ENCODE measurements at places on chromosomes 11 and 22.

DNA sequence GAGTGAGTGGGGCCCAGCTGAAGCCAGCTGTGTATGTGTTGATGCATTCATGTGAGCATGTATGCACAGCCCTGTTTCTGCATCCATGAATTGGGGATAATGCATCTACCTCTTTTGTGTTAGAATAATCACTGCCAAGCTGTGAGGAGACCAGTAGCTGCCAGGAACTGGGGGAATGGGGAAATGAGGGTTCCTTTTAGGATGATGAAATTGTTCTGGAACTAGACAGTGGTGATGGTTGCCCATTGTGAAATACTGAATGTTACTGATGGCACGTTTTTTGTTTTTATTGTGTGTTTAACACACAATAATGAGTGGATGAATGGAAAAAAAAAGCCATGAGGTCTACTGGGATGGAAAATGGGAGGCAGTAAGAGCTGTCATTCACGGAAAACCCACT is 45.3 kb upstream of the WNT11 start:
- DNase-seq: no peak

GRCh38 chr22:36026741-36027140 is 1.9 kb downstream of the RBFOX2 start:
- no peak for DNase-seq

- no peak for DNase-seq
Observed at GRCh38 chr22:37464181-37464580, 22.0 kb downstream of the MFNG start.

- no peak for DNase-seq
Observed at GRCh38 chr22:23014250-23014649, 56.1 kb upstream of the GNAZ start.

GRCh38 chr22:34036931-34037330 is 116.7 kb upstream of the LARGE1 start:
- no peak for DNase-seq

- no peak for DNase-seq
Observed at GRCh38 chr11:115590254-115590653, 86.0 kb upstream of the CADM1 start.

DNA sequence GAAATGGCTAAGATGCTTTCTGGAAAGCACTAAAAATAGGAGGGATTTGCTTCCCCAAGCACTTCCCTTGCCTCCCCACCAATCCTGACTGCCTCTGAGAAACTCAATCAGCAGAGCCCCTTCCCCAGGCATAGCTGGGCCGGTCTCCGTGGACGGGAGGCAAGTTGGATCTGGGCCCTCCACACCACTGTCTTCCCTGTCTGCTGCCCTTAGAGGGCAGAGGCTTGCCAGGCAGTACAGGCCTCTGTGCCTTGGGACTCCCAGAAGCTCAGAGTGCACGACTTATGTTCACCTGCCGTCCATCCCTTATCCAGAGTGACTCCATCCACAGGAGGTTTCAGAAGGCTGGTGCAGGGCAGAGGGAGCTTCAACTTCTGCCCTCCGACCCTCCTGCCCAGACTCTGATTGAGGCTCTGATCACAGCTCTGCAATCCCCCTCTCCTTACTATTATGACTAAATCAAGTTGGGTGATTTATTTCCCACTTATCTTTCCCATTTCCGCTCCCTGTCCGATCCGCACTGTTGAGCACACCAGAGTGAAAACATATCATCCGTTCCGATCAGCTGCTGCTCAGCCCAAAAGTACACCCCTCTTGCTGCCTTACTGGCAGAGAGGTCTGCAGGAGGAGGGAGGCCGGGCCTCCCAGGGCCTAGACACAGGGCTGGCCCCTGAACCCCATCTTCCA is 71.8 kb downstream of the DSCAML1 start:
- no peak for DNase-seq

DNA sequence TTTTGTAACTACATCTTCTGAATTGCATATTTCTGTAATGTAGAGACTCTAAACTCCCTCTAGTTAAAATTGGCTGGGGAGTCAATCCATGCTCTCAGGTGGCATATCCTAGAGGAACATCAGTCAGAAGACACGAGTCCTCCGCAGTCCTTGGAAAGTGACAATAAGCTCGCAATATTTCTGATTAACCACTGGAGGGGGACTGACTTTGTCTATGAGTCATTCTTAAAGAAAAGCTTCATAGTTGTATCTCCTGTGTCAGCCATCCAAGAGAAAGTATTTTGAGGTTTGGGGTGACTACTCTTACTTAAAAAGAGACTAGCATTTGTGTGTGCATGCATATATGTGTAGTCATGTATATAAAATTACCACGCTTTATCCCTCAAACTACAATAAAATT is 60.2 kb downstream of the SLN start:
- DNase-seq: no peak

GRCh38 chr11:126413843-126414405 is 58.4 kb downstream of the ST3GAL4 start:
- no peak for DNase-seq

- no peak for DNase-seq
Observed at GRCh38 chr11:14898355-14898754, 6.3 kb upstream of the CYP2R1 start.

DNA sequence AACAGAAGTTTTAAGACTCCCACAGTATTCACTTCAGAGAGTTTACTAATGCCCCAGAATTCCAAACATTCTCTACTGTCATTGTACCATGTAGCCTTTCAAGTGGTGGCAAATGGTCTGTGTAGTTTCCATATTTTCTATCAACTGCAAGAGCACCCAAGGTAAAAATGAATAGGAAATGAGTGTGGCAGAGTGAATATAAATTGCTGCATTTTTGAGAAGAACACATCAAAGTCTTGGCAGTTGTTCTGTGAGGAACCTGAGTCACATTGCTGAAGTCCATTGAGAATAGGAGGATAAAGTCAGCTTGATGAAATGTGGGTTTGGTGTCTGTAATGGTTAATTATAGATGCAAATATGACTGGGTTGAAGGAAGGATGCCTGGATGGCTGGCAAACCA is 193.6 kb downstream of the AASDHPPT start:
- no peak for DNase-seq

- DNase-seq: peak; percentile 24
Observed at GRCh38 chr11:35746356-35747153, 84.0 kb downstream of the TRIM44 start.

DNA sequence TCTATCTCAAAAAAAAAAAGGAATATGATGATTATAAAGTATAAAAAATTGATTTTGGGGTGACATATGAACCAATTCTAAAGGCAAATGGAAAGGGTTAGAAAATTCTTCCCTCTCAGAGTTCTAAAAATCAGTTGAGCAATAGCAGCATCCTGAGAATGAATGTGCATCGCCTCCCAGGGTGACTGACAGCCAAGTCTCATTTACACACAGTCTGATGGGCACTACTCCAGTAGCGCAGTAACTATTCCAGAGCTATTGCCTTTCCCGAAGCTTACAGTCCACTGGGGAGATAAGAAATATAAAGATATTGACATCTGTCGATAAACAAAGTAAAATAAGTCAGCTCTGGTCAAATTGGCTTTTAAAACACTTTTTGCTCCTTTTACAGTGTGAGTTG is 32.3 kb upstream of the SORL1 start:
- DNase-seq: no peak

DNA sequence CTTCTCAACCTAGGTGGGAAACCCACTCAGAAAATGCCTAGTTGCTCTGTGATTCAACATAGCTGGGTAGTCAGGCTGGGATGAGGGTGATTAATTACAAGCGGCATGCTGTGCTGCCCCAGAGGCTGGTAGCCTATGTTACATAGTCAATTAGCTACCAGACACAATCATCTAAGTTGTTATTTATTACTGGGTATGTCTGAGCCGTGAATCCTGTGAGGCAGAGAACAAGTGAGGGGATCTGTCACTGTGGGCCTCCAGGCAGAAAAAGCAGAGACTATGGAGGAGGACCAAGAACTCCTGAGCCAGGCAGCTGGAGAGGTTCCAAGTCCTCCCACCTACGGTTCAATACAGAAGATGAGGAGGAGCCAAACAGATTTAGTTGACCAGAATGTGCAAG is 186.6 kb upstream of the BDNF start:
- no peak for DNase-seq

DNA sequence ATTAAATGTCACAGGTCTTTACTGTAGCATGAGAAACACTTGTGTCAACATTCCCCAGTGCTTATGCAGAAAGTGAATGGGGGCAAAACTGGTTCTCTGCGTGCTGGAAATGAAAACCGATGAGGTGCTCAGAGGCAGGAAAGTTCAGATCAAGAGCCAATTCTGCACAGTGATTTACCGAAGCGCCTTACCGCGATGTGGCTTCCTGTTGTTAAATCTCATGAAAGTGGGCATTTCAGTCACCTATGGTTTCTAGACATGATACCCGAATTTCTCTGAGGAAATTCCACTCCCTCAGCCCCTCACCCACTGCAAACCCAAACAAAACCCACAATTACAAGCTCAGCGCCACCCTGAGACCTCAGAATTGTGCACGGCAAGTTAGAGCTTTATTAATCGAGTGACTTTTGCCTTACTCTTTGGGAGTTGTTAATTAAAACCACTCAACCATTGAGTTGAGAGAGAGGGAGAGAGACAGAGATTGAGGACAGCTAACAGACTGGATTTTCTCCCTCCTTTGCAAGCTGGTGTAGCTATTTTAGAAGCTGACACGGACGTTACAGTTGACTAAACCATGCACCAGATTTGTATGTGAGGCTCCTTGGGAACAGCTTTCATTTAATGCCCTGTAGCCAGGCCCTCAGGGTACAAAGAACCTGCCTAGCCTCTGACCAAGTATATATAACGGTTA is 196.4 kb downstream of the DBX1 start:
- DNase-seq: no peak

GRCh38 chr11:3824714-3825472 is 15.9 kb downstream of the RHOG start:
- no peak for DNase-seq

DNA sequence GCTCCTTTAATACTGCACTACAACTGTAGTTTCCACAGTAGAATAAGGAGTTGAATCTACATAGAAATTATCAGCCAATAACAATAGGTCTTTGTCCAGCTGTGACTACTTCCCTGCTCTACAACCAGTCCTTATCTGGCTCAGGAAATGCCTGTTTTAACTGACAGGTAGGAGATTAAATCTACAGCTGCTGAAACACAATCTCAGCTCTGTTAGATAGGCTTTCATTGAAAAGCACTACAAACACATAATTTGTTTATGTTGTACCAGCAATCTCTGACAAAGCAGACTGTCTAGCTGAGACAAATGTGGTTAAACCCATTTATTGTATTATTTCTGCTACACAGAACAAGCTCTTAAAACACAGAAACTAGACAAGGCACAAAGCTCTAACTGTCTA is 230.0 kb downstream of the SOX6 start:
- no peak for DNase-seq

DNA sequence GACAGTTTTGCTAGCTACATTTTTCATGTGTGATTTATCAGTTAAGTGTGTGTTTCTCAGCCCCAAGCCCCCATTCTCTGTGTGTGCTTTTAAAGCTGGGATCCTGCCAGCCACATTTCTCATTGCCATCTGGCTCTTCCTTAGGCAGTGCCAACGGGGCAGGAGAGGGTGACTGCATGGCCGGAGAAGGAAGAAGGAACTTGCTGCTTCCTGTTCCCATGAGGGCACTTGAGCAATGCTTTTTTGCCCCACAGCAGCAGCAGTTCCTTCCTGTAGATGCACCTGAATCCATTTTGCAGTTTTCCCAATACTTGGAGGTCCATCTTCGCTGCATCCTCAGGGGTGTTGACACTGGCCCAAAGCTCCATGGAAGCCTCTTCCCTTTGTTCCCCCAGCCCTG is 37.5 kb downstream of the TNRC6B start:
- DNase-seq: no peak

DNA sequence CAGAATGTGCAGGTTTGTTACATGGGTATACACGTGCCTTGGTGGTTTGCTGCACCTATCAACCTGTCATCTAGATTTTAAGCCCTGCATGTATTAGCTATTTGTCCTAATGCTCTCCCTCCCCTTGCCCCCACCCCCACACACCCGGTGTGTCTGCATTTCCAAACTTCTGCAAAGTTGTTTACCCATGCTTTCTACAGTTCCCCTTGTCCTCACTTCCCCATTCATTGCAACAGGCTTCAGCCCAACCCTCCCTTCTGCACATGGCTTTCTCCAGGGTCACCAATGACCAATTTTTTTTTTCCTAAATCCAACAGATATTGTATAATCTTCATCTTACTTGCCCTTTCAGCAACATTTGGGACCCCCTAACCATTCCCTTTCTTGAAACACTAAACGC is 32.0 kb upstream of the NUP50 start:
- DNase-seq: no peak

DNA sequence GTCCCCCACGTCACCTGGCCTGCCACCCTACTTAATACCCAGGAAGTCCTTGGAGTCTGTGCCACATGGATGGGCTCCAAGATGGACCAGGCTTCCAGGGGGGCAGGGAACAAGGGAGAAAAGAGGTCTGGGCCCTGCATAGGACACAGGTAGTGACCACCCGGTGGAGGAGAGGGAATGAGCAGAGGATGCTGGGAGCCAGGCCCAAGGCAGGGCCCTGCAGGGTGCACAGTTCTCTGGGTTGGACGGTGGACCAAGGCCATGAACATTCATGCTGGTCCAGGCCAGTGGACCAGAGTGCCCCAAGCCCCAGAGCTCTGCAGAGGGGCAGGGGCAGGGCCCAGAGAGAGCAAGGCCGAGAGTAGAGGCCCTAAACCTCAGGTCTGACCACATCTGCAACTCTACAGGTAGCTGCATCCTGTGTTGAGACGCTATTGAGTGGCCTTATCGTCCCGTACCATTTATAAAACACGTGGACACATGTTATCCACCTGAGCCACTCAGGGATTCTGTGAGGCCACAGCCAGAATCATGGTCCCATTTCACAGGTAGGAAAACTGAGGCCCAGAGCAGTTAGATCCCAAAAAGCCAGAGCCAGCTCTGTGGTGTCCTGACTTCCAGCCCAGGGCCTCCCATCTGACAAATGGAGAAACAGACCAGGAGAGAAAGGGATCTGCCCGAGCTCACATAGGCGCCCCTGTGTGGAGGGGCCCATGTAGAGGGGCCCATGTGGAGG is 46.4 kb downstream of the IGLL5 start:
- no peak for DNase-seq

DNA sequence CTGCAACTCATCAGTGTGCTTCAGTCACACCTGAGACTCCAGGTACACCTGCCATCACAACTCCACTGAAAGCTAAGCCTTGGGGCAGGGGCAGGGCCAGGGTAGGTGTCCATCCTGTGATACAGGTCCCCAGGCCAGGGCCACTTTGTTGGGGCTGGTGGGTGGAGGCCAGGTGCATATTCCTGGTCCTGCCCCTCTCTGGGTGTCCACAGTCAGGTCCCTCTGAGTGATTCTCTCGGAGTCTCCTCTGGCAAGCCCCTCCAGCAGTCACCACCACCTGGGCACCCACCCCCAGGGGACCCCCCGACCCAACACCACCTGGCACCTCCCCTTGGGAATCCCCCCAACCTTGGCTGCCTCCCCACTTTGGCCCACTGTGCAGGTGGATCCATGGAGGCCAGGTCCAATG is 9.5 kb upstream of the ACR start:
- no peak for DNase-seq

Measured in AG04449 (cell line).